ENCODE measurements at places on chromosomes 6 and 20.

- DNase-seq = no peak
Observed at GRCh38 chr6:139146317-139146726, 11.4 kb downstream of the HECA start.

DNA sequence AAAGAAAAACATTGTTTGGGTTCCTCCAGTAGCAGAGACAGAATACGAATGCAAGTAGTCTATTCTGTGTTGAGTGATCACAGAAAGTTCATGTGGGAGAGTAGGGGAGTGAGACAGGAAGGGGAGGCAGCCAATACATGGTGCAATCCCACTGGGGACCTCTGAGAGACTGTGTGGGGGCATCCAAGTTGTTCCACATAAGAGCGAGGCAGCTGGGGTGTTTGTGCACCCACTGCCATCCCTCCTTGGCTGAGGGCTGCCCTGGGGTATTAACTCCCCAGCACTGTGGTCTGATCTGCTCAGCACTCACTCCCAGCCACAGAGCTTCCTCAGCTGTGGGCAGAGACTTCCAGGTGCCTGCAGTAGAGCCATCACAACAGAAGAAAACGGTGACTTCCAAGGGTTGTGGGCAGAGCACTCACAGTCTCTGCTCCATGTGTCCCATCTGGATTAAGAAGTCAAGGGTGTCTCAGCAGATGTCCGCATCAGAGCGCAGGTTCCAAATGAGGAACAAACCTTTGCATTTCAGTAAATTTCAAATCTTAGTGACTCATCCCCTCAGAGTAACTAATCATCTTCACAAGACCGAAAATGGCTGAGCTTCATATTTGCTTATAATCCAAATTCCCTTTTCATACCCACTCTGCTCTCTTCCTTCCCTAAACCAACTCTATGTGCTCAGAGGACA, 101.9 kb upstream of the NAA20 start:
- DNase-seq = no peak

DNA sequence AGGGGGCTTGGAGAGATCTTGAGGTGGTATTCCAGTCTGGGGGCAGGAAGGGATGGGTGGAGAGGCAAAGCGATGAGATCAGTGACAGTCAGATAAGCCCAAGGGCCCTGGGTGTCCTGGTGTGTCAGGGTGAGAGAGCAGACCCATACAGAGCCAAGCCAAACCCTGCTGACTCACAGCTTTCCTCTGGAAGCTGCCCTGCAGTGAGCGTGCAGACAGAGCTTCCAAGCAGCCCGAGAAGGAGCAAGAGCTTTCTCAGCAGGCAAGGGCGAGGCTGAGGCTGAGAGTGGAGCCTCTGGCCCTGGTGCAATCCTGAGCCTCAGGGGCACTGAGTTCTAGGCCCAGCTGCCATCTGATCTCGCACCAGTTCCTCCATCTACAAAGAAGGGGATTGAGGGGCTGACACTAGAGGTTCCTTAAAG, 91.1 kb upstream of the HIVEP1 start:
- DNase-seq = no peak

- no peak for DNase-seq
Observed at GRCh38 chr6:136037876-136038460, 186.5 kb downstream of the PDE7B start.

GRCh38 chr6:134846031-134846430, 103.9 kb downstream of the ALDH8A1 start:
- no peak for DNase-seq

GRCh38 chr6:152605342-152605741, 31.8 kb downstream of the SYNE1 start:
- DNase-seq = no peak
